ENCODE measurements at places on chromosomes 2 and 18.

- DNase-seq, result peak; percentile 87
Observed at GRCh38 chr2:75640621-75641121, 5.9 kb upstream of the MRPL19 start.

- peak; percentile 29 for DNase-seq
Observed at GRCh38 chr2:177078855-177079254, 133.7 kb upstream of the HNRNPA3 start.

GRCh38 chr18:63979409-63979920, 9.6 kb downstream of the SERPINB8 start:
- peak; percentile 79 for DNase-seq

- no peak for DNase-seq
Observed at GRCh38 chr2:30334762-30335363, 103.5 kb downstream of the LBH start.

DNA sequence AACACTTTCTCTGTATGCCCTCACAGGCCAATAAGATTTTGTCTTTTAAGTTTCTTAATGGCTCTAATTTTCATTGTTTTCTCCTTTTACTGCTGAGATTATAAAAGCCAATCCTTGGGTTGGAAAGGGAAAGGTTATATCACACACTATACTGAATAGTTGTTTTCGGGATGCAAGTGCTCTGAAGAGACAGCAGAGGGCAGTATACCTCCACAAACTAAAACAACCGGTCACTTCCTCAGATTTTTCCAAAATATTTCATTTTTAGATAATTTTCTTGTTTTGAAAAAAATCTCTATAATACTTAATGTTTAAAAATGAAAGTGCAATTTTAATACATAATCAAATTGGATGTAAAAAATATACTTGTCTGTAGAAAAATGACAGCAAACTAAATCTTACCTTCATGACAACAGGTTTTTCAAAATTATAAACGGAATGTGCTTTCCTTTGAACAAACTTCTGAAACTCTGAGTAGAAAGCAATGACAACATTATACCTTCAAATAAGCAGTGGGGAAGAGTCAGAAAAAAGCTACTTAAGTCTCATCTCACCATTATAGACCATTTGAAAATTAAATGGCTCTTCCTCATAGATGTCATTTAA, 82.7 kb downstream of the ORC4 start:
- DNase-seq, result peak; percentile 43

DNA sequence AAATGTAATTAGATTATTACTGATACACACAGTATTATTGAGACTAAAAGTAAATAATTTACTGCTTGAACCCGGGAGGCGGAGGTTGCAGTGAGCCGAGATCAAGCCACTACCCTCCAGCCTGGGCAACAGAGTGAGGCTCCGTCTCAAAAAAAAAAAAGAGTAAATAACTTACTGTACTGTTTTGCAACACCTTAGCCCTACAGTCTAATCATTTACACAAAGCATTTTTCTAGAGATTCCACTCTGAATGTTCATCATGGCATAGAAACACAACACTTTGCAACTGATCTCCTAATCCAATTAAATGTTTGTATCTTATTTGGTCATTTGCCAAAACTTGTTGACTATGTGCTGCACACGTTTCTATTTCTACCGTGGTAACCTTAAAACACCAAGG, 23.4 kb upstream of the RMP24 start:
- DNase-seq, result no peak

Measured in AG20443 (cell line).